ENCODE measurements at places on chromosomes 6 and 20. TPM values are rescaled to one million over a fixed set of nuclear protein-coding genes. Genes with fewer than 3 reads are reported as not detected.

SLC17A3 gene
- total RNA-seq, result not detected

PI16 gene
- total RNA-seq, result under 0.01 TPM

PNLDC1 gene
- total RNA-seq, result not detected

VSTM2L gene
- 0.53 TPM for total RNA-seq

C6orf141 gene
- 0.25 TPM for total RNA-seq

DYNLRB1 gene
- 66.5 TPM for total RNA-seq

HLA-DQB2 gene
- total RNA-seq, result not detected

OOEP gene
- not detected for total RNA-seq

PI3 gene
- not detected for total RNA-seq

SLC32A1 gene
- not detected for total RNA-seq

INSM1 gene
- not detected for total RNA-seq

PACSIN1 gene
- not detected for total RNA-seq

PRRT1 gene
- total RNA-seq, result 0.50 TPM

TJAP1 gene
- total RNA-seq, result 10.7 TPM

TMEM14B gene
- total RNA-seq, result 75.6 TPM

SPATA25 gene
- total RNA-seq, result 1.4 TPM

MYH7B gene
- 0.12 TPM for total RNA-seq

DNPH1 gene
- 42.3 TPM for total RNA-seq

FAM162B gene
- 0.40 TPM for total RNA-seq

KIZ gene
- total RNA-seq, result 12.0 TPM

MTHFD1L gene
- 60.7 TPM for total RNA-seq
